ENCODE measurements at places on chromosomes 5 and 9.

DNA sequence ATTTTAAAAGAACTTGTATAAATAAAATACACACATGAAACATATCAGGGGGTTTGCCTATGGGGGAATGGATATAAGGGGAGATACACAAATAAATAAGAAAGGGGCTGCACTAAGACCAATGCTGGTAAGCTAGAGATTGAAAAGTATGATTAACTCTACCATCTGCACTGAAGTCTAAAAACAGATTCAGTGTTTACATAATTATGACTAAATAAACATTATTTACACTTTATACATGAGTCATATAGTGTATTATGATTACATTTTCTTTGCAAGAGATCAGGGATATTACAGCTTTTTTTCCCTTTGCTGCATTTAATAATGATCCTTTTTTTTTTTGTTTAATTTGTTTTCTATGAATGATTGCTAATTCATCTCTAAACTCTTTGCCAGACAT is 367.9 kb downstream of the TMEM38B start:
- no peak for DNase-seq

DNA sequence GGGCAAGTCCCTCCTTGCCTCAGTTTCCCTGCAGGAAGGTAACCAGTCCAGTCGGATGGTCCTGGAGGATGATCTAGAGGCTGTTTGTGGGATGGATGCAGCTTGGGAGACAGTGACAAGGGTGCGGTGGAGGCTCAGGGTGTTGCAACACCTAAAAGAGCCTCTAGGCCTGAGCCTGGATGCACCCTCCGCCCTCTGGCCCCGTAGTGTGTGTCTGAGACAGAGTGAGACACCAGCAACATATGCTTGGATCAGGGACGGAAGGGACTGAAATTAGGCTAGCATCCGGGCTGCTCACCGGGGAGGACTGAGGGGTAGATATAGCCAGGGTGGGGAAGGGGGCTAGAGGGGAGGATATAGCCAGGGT is 1.1 kb downstream of the CRAT start:
- DNase-seq: peak; percentile 23

DNA sequence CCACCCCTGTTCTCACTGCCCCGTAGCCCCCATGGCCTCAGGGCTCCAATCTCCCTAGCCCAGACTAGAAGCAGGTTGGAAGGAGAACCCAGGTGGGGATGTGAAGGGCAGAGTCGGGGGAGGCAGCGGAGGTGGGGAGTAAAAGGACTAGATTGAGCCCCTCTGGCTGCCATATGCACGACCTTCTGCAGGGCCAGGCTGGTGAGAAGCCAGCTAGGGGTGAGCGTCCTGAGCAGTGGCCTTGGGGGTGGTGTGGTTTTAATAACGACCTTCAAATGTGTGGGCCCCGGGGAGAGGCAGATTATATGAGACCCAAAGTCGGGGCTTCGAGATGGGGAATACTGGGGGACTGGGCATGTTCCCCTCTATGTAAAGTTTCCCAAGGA is 139.5 kb downstream of the C9orf50 start:
- DNase-seq: no peak

DNA sequence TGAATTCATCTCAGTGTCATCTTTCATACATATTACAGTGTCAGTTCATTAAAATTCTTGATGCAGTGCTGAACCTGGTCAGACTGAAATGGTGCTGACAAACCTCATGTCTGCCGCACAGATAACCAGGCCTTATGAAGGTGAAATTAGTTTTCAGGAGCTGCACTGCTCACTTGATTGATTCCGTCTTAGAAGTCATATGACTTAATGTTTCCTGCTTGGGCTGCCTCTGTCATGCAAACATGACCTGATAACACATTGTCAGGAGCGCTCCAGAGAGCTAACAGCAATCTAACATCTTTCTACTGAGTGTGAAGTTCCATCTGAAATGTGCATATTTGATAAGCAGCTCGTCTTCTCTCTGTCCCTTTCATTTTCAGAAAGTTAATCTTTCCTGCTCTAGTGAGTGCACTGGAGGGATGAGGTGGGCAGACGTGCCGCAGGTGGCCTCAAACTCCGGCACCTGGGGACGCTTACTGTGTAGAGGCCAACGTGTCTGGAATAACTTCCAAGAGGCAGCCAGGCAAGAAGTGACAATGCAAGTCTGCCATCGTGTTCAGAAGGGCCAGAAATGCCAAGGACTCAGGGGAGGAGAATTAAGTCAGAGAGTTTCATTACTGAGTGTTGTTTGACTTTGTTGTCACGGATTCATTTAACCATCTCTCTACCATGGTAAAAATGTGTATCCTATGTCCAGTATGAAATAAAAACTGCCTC is 592.1 kb downstream of the TLE1 start:
- DNase-seq: no peak

DNA sequence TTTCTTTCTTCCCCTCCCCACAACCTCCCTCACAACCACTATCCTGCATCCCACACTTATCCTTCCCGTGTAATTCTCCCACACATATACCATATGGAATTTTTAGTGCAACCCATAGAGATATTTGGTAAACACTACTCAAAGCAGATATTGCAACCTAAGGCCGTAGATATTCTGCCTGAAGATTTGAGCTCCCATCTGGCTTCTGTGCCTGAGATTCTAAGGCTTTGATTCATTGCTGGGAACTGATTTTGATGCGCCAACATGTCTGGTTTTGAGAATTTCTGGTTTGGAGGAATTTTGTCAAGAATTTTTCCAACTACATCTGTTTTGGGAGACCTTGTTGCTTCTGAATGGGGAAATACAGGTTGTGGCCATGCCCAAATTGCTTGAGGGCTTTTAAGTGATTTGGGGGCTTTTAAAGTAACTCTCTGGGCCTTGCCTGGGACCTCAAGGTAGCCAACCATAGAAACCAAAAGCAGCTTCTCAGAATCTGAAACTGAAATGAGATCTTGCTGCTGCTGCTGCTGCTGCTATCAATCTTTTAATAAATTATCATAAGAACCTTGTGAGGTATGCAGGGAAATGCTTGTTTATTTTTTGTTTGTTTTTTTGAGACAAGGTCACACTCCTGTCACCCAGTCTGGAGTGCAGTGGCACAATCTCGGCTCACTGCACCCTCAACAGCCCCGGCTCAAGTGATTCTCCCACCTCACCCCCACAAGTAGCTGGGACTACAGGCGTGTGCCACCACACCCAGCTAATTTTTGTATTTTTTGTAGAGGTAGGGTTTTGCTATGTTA is 36.2 kb downstream of the PLAC8L1 start:
- DNase-seq: no peak

DNA sequence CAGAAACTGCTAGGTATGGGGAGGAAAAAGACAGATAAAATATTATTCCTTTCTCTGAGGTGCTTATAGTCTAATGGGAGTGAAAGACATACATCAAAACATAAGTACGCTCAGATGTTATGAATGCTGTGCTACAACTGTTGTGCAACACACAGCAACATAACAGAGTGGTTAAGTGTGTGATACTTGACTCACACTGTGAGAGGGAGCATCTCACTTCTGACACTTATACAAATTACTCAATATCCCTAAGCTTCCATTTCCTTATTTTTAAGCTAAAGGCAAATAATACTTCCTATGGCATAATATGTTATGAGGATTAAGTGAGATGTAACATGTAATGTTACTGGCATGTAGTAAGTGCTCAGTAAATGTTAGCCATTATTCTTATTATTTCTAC is 110.6 kb upstream of the FER start:
- peak; percentile 26 for DNase-seq

GRCh38 chr5:55633574-55634208 is 78.4 kb downstream of the SLC38A9 start:
- DNase-seq: peak; percentile 30

DNA sequence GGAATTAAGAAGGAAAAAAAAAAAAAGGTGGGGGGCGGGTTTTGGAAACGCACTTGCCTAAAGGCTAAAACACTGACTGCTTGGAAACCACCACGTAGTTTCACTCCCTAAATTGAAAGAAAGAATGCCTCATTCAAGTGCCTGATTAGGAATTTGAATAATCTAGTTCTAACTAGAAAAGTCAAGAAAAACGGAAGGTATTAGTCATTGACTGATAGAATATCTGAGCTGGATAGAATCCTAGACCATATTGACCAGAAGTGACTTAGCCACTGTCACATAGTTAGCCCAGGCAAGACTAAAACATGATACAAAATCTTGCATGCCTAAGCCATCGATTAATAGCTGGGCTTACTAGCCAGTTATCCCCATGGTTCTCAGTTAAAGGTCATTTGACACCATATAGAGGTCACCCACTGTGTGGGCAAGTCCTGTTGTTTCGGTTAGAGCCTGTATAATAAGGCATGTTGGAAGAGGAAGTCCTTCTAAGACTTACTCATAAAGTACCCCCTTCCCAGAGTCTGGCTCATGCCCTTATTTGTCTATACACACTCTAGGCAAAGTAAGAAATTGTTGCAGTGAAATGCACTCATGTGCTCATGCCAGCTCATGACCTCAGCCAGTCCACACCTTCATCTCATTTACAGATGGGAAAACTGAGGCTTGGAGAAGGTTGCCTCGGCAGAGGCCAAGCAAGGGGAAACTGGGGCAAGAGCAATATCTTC is 40.2 kb downstream of the SH3RF2 start:
- peak; percentile 67 for DNase-seq

DNA sequence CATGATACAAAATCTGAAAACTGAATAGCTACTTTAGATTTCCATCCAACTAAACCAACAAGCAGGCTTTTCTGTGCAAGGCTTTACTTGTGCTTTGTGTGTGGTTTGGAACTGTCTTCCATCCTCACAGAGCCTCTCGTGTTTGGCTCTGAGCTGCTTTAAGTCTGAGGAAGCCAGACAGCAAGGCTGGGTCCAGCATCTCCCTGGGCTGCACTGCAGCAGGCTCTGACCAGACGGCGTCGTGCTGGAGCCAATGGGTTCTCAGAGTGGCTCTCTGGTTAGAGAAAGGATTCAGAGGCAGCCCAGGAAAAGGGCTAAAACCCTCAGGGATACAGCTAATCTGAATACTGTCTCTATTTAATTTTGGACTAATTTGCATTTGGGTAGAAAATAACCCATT is 207.9 kb upstream of the EFNA5 start:
- DNase-seq: no peak

- DNase-seq: peak; percentile 6
Measured at GRCh38 chr9:132694144-132694543, 23.9 kb downstream of the GTF3C4 start.

- DNase-seq: peak; percentile 54
Measured at GRCh38 chr5:431001-431710, 11.8 kb upstream of the EXOC3 start.

GRCh38 chr9:38062498-38063362 is 6.3 kb downstream of the SHB start:
- peak; percentile 84 for DNase-seq

GRCh38 chr9:87793292-87793691 is 67.4 kb downstream of the CTSL start:
- peak; percentile 57 for DNase-seq

- no peak for DNase-seq
Measured at GRCh38 chr5:37704406-37704805, 135.4 kb downstream of the GDNF start.
